A549 treated with CpdA at 1 μM for 4 hours (cell line): ENCODE measurements at places on chromosomes 1 and 21. TPM values are rescaled to one million over a fixed set of nuclear protein-coding genes. Genes with fewer than 3 reads are reported as not detected.

FGGY gene
- total RNA-seq = 2.1 to 4.1 TPM (median 2.7 TPM) in 5 replicates

ACTN2 gene
- total RNA-seq = 0.01 to 0.12 TPM in 2 of 5 replicates, not detected in the others

S100A2 gene
- total RNA-seq = 20.0 to 26.2 TPM (median 24.5 TPM) in 5 replicates

PHLDA3 gene
- 81.2 to 189 TPM (median 159 TPM) in 5 replicates for total RNA-seq
